ENCODE measurements at places on chromosomes 1 and 21. TPM values are rescaled to one million over a fixed set of nuclear protein-coding genes. Genes with fewer than 3 reads are reported as not detected.

DFFA gene
- total RNA-seq = 47.1 TPM

KAZN gene
- 10.3 TPM for total RNA-seq

TNFAIP8L2 gene
- not detected for total RNA-seq

TFB2M gene
- total RNA-seq = 18.0 TPM

NBPF6 gene
- not detected for total RNA-seq

COL16A1 gene
- 58.5 TPM for total RNA-seq

CFAP126 gene
- total RNA-seq = not detected

HRNR gene
- not detected for total RNA-seq

DNM3 gene
- total RNA-seq = 1.8 TPM

MMEL1 gene
- total RNA-seq = not detected

TMPRSS15 gene
- not detected for total RNA-seq

GCSAML gene
- not detected for total RNA-seq

AZIN2 gene
- total RNA-seq = 10.3 TPM

Measured in subcutaneous preadipocyte (primary cell).